ENCODE measurements at places on chromosomes 3 and 15.

GRCh38 chr3:31875437-31875836 lies 105.6 kb downstream of the OSBPL10 start:
- no peak for DNase-seq

DNA sequence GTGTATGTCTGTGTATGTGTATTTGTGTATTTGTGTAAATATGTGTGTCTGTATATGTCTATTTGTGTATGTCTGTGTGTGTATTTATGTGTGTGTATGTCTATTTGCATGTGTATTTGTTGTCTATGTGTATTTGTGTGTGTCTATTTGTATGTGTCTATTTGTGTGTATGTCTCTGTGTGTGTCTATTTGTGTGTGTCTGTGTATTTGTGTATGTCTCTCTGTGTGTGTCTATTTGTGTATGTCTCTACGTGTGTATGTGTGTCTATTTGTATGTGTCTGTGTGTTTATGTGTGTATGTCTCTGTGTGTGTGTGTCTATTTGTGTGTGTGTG lies 30.4 kb downstream of the PTH1R start:
- DNase-seq = no peak

DNA sequence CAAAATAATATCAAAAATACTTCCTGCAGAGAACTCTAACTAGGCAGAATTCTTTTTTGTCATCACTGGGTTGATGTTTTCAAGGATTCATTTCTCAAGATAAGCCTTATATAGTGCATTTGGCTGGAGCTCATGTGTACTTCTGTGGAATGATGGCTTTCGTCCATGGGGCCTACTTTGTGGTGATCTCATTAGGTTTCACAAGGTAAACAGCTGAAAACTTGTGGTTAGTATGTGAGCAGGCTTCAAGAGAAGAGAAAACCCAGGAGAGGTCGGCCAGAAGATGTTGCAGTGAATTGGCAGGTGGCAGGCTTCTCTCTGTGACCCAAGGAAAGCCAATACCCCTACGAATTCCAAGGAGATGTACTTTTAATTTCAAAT lies 121.4 kb upstream of the PHLDB2 start:
- DNase-seq = no peak

DNA sequence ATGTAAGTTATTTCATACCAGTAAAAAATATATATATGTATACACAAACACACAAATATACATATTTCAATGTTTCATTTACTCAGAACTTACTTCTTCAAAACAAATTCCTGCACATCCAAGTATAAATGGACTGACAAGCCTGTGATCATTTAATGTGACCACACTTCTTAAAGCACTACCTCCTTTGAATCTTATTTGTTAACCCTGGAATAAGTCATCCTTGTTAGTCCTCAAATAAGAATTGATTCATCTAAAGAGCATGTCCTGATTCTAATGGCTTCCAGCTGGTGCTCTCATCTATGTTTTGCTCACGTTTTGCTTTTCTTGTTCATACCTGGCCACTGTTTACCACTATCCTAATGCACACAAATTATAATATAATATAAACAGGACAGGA lies 103.9 kb upstream of the UBP1 start:
- DNase-seq = no peak

- DNase-seq = no peak
These were observed 59.9 kb downstream of the RYR3 start for GRCh38 chr15:33370623-33371020.

- no peak for DNase-seq
These were observed 3.0 kb downstream of the NAALADL2 start for GRCh38 chr3:174862101-174862500.

GRCh38 chr15:59174835-59175831 lies 31.5 kb upstream of the LDHAL6B start:
- DNase-seq = peak; percentile 57

DNA sequence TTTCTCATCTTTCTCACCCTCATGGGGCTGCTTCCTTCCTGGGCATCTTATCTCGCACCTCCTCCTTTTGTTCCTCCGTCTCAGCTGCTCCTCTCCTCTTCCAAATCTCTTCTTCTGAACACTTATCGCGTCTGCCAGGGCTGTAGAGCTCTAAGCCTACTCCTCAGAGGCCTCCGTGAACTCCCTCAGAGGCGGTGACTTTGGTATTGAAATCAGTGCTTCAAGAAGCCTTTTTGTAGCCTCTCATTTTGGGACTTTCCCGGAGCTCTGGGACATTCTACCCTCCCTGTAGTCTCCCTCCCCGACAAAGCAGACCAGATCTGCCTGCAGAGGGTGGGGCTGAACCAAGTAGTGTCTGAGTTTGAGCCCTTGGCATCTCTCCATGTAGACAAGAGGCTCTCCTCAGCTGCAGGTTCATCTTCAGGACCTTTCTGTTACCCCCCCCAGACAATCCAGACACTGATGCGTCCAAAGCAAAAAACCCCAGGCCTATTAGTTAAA lies 17.5 kb upstream of the CPNE9 start:
- no peak for DNase-seq

GRCh38 chr15:101320501-101321052 lies 25.5 kb upstream of the SNRPA1 start:
- peak; percentile 53 for DNase-seq

DNA sequence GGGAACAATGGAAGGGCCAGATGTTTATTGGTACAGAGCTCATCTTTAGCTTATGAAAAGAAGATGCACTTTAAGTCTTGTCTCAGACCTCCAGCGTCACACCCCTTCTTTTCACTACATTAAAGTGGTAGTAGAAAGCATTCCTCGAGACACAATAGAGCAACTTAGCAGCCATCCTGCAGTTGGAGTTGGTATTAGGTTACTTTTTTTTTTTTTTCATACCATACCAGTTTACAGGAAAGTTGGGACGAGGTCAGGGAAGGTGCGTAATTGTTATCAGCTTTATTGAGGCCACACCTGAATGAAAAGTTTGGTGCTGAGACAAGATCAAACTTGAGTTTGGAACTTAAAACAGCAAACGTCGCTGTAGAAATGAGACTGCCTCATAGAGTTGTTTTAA lies 203.8 kb downstream of the SOX2 start:
- DNase-seq = no peak

GRCh38 chr15:41544650-41545015 lies 576 bp upstream of the RPAP1 start:
- no peak for DNase-seq

GRCh38 chr15:59994888-59995557 lies 9.1 kb upstream of the FOXB1 start:
- no peak for DNase-seq

- no peak for DNase-seq
These were observed 48.9 kb upstream of the POLG start for GRCh38 chr15:89383365-89384175.

DNA sequence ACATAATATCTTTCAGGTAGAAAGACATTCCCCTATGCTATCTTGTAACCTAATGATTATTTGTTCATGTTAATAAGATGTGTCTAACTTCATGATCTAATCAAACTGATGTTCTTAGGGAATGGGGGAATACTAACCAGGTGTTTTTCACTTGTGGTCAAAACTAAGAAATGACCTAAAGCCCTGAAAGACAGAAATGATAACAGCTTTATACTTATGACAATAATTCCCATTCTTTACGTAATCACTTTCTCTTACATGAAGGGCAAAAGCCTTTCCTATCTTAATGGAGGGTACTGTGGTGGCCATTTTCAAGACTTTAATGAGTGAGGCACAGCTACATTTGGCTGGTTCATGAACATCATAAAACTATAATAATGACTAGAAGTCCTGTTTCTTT lies 33.9 kb upstream of the MEIS2 start:
- no peak for DNase-seq

- DNase-seq = no peak
These were observed 21.3 kb downstream of the VGLL3 start for GRCh38 chr3:86969500-86970189.

- no peak for DNase-seq
These were observed 32.0 kb downstream of the CYP11A1 start for GRCh38 chr15:74335396-74335795.

DNA sequence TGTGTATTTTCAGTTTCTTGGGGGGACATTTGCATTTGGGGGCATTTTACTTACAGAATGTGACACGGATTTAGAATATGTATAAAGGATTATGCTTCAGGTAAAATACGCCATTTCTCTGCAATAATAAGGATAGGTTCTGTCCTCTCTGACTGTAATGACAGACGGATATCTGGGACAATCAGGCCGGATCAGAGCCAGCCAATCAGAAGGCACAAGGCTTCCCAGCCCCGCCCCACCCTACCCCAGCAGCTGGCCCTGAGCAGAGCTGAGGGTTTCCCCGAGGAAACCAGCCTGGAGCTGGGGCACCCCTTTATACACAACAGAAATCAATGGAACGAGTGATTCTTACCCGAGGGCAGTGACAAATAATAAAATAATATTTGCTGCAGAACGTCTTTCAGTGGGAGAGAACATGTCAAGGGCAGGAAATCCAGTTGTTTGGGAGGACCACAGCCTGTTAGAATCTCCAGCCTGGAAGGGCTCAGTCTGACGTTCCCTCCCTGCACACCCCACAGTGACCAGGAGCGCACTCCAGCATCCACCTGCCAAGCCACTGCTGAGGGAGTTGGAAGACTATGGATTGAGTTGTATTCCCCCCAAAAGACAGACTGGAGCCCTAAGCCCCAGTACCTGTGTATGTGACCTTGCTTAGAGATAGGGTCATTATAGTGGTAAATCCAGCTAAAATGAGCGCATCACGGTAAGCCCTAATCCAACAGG lies 30.3 kb upstream of the SEC13 start:
- no peak for DNase-seq

GRCh38 chr3:51708216-51708845 lies 1.5 kb downstream of the GRM2 start:
- no peak for DNase-seq

DNA sequence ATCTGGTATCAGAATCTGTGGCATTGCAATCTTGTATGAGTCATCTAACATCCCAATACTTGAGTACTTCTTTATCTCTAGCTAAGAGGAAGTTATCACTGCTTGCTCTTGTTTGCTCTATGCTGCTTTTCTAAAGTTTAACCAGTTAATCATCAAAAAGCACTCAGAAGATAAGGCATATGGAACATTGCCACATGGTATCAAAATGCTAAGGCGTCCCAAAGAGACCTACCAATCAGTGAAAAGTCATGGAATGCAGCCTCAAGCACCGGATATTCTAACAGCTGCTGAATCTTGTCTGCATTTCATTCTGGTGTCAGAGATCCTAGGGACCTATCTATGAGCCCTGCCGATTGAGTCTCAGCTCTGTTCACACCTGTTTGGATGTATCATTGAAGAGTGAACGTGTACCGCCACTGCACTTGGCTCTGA lies 192.8 kb downstream of the ARPP21 start:
- DNase-seq = no peak

GRCh38 chr3:117572786-117573185 lies 863.2 kb downstream of the TUSC7 start:
- no peak for DNase-seq

GRCh38 chr3:117084277-117084676 lies 374.7 kb downstream of the TUSC7 start:
- DNase-seq = no peak

- DNase-seq = no peak
These were observed 1.7 kb downstream of the TBC1D5 start for GRCh38 chr3:17740721-17741141.

GRCh38 chr3:48299746-48300712 lies 33.4 kb downstream of the SPINK8 start:
- DNase-seq = peak; percentile 25

- peak; percentile 30 for DNase-seq
These were observed 50.2 kb downstream of the CRYBG3 start for GRCh38 chr3:97871801-97872524.

GRCh38 chr3:72798552-72799195 lies 49.6 kb downstream of the SHQ1 start:
- no peak for DNase-seq

DNA sequence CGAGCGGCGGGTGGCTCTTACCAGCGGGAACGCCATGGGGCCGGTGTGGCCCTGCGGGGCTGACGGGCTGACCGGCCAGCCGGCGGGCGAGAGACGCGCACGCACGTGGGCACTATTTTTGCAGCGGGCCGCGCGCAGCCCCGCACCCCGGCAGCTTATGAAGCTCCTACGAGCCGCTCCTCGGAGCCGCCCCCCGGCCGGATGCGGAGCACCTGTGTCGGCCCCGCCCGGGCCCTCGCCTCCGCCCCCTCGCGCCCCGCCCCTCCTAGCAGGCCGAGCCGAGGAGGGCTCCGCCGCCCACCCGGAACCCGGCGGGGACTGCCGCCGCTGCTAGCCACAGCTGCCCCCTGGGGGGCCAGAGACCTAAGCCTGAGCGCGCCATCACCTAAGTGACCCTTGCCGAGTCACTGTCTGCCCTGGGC lies 683 bp upstream of the CPEB1 start:
- peak; percentile 45 for DNase-seq

GRCh38 chr15:60720493-60721256 lies 241.7 kb upstream of the ICE2 start:
- DNase-seq = peak; percentile 77

DNA sequence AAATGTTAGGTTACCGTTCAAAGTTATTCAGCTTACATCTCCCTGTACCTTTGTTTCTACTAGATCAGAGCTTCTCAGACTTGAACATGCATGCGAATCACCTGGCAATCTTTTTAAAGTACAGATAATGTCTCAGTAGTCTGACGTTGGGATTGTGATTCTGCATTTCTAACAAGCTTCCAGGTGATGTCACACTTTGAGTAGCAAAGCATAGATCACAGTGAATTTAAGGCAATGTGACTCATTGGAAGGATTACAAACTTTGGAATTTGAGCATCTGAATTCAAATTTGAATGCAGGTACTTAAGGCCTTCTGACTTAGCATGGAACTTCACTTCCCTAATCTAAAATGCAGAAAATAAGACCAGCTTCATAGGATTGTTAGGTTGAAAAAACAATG lies 10.8 kb upstream of the ZMAT3 start:
- DNase-seq = no peak

- no peak for DNase-seq
These were observed 150.9 kb upstream of the ABI3BP start for GRCh38 chr3:101144105-101144504.

DNA sequence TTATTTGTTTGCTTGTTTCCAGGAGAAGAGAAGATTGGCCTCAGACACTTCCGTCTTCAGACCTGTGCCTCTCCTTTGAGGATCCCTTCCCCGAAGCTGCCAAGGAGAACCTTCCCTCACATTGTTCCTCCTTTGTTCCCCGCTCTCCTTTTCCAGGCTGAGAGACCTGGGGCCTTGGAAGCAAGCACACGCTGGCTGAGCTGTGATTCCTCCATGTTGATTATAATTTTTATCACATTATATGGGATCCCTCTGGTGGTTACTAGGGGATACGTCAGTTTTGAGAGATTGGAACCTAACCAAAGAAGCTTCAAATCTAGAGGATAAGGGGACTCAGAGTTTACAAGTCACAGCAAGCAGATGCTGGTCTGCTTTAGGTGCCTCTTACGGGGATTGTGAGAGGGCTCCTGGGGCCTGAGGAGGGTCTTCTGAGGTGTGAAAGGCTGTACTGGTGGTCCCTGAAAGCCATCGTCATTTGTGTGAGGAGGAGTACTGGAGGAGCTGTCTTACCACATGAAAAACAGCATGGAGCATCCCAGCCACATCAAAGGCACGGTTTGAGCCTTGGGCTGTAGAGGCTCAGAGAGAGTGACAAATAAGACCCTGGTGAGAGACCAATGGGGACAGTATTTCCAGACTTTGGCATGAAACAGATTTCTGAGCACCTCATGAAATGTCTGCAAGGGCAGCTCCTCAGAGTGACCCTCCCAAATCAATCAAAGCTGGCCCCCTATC lies 760.1 kb upstream of the CFAP20DC start:
- DNase-seq = no peak
